SK-N-SH treated with all-trans-retinoic acid at 6 μM for 48 hours (cell line): ENCODE measurements at places on chromosomes 11 and 22.

DNA sequence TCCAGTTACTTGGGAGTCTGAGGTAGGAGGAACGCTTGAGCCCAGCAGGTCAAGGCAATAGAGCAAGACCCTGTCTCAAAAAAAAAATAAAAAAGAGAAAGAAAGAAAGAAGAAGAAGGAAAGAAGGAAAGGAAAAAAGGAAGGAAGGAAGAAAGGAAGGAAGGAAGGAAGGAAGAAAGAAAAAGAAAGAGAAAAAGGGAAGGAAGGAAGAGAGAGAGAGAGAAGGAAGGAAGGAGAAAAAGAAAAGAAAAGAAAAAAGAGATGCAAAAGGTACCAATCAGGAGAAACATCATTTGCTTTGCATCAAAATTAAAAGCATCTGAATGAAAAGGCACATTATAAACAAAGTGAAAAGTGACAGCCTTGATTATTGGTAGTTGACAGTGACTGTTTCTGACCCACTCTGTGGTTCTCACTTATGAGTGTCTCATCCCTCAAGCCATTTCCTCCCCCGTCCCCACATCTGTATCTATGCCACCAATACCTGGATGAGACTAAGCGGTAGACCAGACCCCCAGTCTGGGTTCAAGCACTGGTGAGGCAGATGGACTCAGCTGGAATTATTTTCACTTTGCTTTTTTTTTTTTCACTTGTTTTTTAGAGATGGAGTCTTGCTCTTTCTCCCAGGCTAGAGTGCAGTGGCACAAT lies 33.0 kb upstream of the XBP1 start:
- no peak for ATAC-seq

GRCh38 chr22:25008666-25009065 lies 56.1 kb downstream of the KIAA1671 start:
- ATAC-seq, result peak; percentile 30; the same call in 2 of the 3 replicates

- ATAC-seq, result peak; percentile 60; the same call in 2 of the 3 replicates
Observed at GRCh38 chr11:119907878-119908572, 179.0 kb upstream of the NECTIN1 start.

DNA sequence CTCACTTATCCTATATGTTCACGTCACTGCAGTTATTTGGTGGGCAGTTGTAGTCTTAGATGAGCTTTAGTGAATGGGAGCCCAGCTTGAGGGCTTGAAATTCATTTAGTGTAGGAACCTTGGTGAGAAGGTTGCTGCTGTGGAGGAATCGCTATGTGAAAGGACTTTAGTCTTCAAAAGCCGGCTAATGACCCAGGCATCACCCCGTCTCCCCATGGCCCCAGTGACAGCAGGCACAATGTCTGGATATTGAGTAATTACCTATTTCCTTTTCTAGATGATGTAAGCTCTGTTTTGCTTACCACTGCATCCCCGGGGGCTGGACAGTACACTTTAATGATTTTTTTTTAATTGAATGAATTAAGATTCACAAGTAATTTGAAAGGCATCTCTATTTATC lies 283.2 kb downstream of the ST3GAL4 start:
- ATAC-seq, result no peak

DNA sequence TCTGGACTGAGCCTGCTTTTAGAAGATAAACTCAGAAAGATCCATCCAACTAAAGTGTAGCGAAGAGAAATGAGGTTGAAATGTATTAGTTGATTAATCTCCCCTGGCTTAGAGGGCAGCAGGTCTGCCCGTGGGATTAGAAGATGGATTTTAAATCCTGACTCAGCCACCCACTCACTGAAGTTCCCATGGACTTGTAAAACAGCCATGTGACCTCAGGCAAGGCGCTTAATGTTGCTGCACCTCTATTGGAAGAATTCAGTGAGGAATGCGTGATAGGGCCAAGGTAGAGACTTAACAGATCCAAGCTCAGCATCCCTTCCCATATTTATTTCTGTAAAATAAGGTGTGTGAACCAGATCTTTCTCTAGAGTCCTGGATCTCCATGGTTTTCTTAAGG lies 45.1 kb upstream of the ELF5 start:
- ATAC-seq, result no peak

DNA sequence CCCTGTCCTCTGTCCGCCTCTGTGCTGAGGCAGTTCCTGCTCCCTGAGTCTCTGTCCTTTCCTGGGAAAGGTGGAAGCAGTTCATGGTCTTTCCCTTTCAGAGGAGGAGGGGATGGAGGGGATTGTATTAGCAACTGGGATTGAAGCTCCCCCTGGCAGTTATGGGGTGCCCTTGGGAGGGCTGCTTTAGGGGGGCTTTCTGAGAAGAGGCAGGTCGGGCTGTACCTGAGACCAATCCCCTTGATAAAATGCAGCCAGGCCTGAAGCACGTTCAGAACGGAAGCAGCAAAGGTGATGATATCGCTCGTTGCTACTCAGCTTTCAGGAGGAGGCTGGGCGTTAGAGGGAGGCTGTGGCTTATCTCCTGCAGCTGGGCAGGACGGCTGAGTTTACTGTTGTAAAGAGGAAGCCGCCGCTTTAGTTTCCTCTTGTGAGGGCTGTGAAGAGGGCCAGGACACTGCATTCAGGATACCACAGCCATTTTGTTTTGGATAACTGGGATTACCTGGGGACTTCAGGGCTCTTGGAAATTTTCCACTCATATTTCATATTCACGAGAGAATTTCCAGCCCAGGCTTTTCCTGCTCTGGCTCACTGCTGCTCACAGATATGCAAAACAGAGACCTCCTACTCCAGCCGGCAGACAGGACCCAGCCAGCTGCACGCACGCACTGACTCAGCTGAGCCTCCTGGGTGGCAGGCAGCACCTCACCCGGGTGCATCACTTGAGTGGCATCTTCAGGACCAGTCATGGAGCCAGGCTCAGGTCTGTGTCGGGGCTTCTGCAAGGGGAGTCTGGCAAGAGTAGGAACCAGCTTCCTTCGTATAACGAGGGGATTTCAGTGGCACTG lies 798 bp downstream of the AMPD3 start:
- ATAC-seq, result peak; percentile 75

- ATAC-seq, result no peak
Observed at GRCh38 chr11:69560141-69560790, 78.8 kb downstream of the LINC01488 start.

GRCh38 chr11:125960771-125961170 lies 14.9 kb downstream of the VSIG10L2 start:
- no peak for ATAC-seq

DNA sequence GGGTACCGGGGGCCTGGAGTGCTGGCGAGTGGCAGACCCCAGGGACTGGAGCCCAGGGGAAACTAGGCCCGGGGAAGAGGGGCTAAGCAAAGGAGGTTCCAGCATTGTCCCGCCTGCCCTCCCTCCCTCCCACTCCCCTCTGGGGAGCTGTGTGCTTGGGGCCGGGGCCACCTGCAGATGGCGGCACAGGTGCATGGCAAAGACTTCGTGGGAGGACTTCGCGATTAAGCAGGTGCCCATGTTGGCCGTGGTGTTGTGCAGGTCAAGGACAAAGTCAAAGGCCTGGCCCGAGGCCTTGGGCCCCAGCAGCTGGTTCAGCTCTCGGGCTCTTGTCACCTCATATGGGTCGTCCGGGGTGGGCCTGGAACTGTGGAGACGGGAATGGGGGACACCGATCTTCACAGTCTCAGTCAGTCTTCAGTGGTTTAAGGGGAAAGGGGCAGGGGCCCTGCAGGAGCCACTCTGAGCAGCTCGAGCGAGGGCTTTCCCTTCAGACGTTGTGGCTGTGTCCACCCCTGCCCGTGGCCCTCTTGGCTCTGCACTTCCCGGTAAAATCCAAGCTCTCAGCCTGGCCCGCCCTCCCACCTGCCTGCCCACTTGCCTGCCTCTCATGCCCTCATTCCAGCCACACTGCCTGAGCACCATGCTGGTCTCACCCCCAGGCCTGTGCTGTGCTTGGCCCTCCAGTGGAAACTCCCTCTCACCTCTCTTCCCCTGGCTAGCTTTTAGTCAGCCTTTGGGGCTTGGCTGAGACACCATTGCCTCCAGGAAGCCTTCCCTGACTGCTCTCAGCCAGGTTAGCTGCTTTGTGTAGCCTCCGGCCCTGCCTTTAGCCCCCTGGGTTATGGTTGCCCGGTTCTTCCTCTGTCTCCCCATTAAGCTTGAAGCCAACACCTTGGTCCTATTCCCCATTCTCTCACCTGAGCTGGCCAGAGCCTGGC lies 4.7 kb downstream of the ACY3 start:
- ATAC-seq, result no peak

- ATAC-seq, result no peak
Observed at GRCh38 chr11:122186439-122187080, 70.5 kb upstream of the BLID start.

DNA sequence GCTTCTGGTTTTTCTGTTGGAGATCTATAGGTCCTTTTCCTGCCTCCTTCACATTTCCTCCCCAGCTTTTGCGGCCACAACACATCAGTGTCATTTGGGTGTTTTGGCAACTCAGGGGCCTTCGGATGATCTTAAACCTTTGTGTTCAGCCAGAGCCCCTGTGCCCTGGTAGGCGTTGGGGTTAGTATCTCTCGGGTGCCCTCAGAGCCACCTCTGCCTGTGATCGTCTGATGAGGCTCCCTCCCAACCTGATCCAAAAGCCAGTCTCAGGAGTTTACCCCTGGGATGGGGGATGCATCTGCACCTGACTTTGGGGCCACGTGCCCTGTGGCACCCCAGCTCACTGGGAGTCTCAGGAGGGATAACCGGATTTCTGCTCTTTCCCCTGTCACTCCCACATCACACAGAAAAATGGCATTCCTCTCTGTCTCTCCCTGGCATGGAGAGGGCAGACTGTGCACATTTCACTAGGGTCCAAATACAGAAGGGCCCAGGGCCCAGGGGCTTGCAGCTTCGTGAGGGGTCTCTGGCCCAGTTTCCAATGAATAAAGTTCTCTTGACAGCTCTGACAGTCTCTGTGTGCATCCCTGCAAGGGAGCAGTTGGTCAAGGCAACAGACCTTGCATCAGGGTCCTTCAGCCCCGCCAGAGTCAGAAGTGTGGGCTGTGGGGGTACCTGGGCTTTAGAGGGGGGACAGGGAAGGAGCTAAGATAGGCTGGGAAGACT lies 2.6 kb downstream of the RNF26 start:
- no peak for ATAC-seq

- ATAC-seq, result peak; percentile 86
Observed at GRCh38 chr22:29907753-29908515, 25.0 kb downstream of the MTMR3 start.

- no peak; the same call in 2 of the 3 replicates for ATAC-seq
Observed at GRCh38 chr22:46894081-46894671, 131.7 kb downstream of the TBC1D22A start.

- ATAC-seq, result no peak
Observed at GRCh38 chr11:74030723-74031676, 22.1 kb upstream of the UCP3 start.

- ATAC-seq, result no peak
Observed at GRCh38 chr22:43642319-43643206, 169.5 kb downstream of the EFCAB6 start.

DNA sequence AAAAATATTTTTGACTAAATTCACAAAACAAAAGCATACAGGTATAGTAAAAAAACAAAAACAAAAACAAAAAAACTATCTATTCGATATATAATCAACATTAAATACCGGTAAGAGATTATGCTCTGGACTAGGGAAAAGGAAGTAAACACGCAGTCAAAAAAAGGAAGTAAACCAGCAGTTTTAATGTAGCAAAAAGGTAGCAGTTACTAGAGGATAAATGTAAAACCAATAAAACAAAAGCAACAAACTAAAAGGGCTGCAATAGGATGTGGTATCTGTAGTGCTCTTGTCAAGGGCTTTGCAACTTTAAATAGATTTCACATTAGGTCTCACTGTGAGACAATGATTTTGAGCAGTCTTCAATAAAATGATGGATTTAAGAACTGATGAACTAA lies 2.4 kb downstream of the TRIM22 start:
- ATAC-seq, result no peak

- peak; percentile 35 for ATAC-seq
Observed at GRCh38 chr11:92702037-92702804, 267.2 kb upstream of the MTNR1B start.

DNA sequence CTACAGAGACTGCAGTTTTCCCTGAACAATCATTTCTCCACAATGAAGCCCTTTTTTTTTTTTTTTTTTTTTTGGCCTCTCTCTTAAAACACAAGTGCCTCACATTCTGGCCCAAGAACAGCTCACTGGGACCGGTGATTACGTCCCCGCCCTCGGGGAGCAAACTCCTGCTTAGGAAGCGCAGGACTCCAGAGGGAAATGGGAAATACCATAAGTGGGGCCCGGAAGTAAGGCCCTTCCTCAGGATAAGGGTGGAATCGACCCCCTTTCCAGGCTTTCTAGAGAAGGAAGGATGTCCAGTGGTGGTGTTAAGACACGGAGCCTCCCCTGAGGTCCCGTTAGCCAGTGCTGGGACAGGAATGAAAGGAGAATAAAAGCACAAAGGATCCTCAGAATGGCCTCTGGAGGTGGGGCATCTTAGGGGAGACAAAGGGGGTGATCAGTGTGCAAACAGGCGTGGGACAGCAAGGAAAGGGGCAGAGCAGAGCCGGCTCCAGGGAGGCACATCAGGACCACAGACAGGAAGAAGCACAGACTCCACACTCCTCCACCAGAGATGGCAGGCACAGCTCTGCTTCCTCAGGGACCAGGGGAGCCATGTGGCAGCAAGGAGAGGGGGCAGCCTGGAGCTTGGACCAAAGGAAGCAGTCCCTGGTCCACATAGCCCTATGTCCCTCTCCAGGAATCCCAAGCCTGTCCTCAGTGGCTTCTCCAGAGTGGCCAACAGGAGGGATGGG lies 61.3 kb downstream of the CHST1 start:
- no peak for ATAC-seq

- ATAC-seq, result no peak
Observed at GRCh38 chr11:121352251-121352891, 59.8 kb downstream of the SC5D start.

DNA sequence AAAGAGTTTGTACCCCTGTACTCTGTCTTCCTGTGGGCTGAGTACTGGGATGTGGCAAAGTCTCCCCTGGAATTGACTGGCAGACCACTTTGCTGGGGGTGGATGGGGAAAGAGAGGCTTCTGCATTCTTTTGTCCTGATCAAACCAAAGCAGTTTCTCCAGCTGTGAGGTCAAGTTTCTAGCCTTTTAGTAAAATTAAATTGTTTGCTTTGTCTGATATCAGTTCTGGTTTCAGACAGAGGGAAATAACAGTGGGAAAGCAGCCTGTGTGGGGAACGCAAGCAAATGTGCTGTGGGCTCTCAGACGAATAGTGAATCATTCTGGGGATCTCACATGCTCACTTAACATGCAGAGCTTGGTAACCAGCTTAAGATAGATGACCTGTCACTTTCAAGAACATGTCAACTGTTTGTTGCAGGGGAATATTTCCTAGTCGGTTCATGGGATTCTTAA lies 151.6 kb downstream of the FAT3 start:
- ATAC-seq, result no peak

GRCh38 chr11:61540528-61540927 lies 32.0 kb downstream of the LRRC10B start:
- no peak for ATAC-seq

- no peak for ATAC-seq
Observed at GRCh38 chr11:1728301-1728700, 22.1 kb downstream of the IFITM10 start.

DNA sequence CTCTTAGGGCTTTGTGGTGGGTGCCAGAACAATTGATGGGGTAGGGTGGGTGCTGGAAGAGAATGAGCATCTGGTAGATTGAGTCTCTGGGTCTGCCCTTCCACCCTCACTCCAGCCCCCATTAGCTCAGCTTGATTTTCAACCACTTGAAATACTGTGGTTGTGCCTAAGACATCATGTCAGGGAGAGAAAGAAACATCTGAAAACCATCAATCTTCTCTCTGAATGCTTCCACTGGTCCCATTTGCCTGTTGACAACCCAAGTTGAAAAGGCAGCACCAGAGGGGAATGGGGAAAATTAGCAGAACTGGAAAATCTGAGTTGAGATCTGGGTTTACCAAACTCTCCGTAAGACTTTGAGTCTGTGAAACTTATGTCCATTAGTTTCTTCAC lies 26.1 kb downstream of the CD44 start:
- no peak for ATAC-seq

- no peak for ATAC-seq
Observed at GRCh38 chr11:132402071-132402684, 1031.8 kb downstream of the NTM start.
